Activated T-cell treated with anti-CD3 and anti-CD28 coated beads for 4 hours (primary cell): ENCODE measurements at places on chromosomes 5 and 9.

- DNase-seq: no peak
These were observed 2.4 kb upstream of the SMC2 start for GRCh38 chr9:104091708-104092107.

DNA sequence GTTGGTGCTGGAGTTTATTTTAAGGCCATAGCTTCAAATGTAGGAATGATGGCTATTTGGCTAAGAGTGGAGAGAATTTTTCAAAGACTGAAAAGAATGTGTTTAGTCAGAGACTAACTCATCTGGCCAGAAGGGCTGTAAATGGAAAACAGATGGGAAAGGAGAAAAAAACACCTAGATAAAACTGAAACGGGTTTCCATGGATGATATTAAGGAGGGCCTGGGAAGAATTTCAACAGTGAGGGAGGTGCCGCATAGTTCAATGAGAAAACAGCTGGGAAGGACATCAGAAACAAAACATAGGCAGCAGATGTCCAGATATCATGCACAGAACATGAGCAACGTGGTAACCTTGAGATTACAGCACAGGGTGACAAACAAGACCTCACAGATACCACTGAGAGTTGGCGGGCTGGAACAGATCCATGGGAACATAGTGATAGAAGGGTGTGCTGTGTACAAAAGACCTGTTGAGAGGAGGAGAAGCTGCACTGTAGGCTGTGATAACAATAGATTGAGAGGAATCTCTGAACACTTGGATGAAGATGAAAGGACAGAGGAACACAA is 31.2 kb upstream of the RAD23B start:
- no peak for DNase-seq

DNA sequence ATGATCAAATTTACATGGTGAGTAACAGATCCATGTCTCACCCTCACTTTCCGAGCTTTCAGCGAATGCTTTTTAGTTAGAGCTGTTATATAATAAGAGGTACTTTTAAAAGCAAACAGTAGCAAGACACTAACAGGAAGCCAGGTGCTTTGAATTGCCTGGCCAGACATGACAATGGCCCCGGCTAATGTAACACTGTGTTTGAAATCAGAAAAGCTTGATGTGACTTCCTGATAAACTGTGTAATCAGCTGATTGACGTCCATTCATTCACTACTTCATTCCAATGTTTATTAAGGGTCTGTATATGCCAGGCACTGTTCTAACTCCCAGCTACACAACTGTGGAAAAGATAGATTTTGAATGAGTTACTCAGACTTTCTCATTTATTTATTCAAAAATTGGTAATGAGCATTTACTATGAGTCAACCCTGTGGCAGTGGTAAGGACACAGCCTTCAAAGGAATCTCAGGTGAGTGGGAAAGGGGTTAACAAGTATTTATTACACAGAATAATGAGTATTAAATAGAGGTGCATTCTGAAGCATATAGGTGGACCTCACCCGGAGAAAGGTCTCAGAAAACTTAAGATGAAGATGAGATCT is 26.6 kb downstream of the DPYSL3 start:
- DNase-seq: no peak

DNA sequence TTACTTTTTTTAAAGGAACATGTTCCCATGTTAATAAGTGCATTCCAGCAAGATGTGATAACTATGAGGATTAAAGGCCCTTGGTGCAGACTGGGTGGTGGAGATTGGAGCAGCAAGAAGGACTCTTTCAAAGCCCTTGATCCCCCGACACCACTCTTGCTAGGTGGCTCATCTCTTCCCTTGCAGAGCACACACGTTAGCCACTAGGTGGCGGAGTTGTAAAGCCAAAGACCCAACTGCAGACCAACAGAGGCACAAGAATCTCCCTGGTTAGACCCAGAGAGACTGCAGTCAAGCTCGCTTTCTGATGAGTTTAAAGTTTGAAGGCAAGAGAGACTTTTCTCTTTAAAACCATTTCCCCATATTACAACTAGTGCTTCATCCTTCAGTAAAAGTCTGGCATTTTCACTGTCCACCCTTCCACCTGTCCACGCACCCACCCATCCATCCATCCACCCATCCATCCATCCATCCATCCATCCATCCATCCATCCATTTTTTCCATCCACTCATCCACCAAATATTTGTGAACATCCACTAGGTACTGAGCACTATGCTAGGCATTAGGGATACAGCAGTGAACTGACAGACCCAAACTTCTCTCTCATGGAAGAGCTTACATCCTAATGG is 226.9 kb downstream of the MSX2 start:
- DNase-seq: peak; percentile 45

DNA sequence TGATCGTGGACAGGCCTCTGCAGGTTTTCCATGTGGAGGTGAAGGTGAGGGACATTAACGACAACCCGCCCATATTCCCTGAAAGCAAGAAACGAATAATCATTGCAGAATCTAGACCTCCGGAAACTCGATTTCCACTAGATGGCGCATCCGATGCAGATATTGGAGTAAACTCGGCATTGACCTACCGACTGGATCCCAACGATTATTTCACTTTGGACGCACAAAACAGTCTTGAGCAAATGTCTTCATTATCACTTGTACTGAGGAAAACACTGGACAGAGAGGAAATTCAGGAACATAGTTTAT is 621 bp downstream of the PCDHA13 start:
- no peak for DNase-seq

DNA sequence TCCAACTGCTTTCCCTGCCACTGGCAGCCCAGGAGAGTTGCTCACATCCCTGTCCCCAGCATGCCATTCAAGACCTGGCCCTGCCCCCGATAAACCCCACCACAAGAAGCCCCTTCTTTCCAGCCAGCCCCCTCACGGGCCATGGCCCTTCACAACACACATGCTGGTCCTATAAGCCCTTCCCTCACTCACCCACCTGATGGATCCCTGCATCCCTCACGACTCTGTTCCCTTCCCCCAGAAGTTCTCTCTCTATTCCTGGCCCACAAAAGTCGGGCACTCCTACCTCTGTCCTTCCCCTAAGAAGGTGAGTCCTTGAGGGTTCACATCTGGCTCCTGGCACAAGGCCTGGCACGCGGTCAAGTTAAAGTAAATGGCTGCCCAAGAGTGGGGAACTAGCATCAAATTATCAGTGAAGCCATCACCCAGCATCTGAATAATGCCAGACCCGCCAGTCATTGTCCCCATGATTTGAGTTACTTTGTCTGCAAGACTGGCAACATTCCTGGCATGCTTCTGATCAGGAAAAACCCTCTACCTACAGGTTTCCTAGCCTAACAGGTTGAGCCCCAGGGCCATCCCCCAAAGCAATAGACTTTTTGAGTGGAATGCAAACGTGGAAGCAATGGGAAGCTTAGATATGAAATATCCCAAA is 65.9 kb downstream of the CRB2 start:
- no peak for DNase-seq

DNA sequence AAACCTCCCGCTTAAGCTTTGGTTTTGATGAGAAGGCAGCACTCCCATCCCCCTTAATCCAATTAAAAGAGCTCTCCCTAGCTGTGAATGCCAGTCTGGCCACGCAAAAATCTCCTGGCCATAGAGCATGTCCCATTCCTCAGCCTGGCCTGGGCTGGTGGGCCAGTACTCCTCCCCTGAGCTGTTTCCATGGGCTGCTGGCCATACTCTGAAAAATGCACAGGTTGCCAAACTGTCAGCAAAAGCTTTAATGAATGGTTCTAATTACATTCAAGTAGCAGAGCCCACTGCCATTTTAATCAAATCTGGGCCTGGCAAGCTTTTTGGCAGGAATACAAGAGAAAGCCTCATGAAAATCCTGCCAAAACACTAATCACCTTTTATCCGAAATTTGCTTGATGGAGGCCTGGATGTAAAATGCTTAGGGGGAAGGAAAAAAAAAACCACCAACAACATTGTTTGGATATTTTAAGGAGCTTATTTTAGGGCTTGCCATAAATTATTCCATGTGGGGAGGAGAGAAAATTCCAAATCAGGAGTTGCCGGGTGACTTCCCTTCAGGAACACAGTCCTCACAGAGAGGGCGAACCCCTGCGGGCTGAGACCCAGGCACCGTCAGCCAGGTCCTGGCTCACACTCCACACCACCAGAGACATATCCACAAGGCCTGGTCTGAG is 243.3 kb downstream of the SEC61B start:
- DNase-seq: no peak

- no peak for DNase-seq
These were observed 24.5 kb downstream of the RGS3 start for GRCh38 chr9:113488071-113488470.

DNA sequence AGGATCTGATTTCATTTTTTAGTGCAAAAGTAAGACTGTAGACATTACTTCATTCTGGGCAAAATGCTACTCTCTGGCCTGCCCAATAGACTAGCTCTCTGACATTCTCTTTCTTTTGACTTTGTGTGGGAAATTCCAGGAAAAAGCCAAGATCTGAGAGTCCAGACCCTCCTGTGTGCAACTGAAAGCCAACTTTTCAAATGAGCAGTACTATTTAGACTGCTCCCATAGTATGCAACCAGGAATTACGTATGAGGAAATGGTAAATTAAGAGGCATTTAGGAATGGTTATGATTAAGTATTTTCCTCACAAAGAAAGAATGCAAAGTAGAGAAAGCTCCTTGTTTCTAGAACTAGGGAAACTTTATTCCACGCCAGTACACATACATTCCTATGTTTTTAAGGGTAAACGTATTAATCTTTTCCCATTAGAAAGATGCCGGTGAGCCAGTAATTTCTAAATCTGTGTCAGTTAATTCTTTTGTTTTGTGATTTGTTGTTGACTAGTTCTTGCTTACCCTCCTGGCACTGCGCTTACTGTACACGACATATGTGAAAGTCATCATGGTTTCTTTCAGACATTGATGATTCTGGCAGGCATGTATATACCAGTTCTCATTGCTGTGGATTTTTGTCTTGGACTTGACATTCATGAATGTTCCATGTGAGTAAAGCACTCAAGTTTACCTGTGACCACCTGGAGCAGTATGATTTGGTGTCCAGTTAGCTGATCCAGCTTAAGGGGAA is 56.0 kb downstream of the AOPEP start:
- DNase-seq: no peak

DNA sequence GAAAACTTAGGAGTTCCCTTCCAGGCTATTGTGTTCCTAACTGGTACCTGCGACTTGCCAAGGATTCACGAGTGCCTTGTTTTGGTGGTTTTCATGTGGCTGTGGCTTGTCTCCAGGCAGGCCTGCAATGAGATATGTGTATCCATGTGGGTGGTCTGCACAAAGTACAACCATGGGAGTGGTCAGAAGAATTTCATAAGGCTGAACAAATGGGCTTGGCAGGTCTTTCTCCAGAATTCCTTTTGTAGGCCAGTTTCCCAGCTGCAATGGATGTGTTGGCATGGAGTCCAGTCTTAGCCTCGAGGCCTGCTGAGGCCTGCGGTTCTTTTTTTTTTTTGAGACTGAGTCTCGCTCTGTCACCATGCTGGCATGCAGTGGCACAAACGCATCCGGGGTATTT is 28.8 kb upstream of the MELK start:
- no peak for DNase-seq

DNA sequence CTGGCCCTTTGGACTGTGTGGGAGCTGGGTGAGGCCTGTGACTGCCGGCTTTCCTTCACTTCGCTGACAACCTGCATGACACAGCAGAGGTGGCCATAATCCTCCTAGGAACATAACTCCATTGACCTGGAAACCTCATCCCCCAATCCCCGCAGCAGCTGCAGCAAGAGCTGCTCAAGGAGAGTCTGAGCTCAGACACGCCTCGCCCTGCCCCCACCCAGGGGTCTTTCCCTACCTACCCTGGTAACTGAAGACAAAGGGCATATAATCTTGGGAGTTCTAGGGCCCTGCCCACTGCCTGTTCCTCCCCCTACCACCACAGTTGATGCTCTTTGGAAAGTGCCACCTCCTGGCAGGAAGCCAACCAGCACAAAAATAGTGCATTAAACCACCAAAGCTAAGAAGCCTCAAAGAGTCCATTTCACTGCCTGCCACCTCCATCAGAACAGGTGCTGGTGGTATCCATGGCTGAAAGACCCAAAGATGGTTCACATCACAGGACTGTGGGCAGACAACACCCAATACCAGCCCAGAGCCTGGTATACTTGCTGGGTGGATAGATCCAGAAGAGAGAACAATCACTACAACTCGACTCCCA is 18.4 kb downstream of the TRIM36 start:
- no peak for DNase-seq

DNA sequence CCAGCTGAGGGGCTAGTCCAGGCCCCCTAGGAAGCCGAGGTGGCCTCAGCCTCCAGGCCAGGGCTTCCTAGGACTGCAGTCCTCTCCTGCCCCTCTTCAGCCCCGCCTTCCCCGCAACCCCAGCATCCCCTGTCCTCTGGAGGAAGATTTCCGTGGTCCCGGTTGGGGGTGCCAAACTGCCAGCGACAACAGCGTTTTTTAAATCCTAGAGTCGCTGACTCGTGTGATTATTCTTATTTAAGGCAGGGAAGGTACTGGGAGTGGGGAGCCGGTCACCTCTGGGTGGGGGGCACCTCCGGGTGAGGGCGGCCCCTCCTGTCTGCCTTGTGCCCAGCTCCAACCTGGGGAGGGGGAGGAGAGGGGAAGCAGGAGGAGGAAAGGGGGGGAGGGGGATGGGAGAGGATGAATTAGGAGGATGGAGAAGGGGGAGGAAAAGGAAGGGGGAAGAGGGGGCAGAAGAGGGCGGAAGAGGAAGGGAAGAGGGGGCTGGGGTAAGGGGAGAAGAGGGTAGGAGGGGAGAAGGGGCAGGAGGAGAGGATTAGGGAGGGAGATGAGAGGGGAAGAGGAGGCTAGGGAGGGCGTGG is 173.1 kb upstream of the IER5L start:
- DNase-seq: no peak

DNA sequence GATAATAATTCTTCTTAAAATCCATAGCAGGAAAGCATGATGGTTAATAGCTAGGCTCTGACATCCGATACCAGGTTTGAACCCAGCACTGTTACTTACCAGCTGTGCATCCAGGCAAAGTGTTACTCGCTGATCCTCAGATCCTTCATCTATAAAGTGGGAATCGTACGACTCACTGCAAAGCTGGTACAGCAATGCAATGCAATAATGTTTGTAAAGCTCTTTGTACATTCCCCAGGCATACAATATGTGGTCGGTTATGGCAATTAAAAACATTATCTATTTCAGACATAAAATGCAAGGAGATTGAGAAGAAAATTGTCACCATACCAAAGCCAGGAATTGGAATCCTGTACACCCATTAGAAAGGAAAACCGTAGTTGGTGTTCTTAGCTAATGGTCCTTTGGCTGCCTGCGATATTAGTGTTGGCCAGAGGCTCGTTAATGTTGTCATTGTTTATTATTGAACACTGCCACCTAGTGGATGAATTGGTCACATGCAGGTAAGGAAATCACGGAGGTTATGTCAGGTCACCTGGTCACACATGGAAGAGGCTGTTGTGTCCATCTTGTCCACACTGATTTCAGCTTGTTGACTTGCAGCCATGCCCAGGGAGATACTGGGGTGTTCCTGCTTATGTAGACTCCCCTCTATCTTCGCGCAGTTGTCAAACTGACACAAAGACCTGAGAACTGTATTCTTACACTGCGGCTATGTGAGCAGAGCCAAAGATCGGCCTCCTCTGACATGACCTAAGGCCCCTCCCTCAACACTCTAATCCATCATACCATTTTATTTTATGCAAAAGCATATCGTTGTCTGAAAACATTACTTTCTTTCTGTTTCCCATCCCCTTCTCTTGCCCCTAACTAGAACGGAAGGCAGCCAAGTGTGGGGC is 87.5 kb upstream of the PPP2R2B start:
- peak; percentile 31 for DNase-seq

- no peak for DNase-seq
These were observed 54.1 kb downstream of the PRRC1 start for GRCh38 chr5:127571314-127572131.
